Omental fat pad (tissue), 4 donors: ENCODE measurements at places on chromosomes 3 and 15. TPM values are rescaled to one million over a fixed set of nuclear protein-coding genes. Genes with fewer than 3 reads are reported as not detected.

Gene SUSD5
- total RNA-seq = 10.9 TPM

DNA sequence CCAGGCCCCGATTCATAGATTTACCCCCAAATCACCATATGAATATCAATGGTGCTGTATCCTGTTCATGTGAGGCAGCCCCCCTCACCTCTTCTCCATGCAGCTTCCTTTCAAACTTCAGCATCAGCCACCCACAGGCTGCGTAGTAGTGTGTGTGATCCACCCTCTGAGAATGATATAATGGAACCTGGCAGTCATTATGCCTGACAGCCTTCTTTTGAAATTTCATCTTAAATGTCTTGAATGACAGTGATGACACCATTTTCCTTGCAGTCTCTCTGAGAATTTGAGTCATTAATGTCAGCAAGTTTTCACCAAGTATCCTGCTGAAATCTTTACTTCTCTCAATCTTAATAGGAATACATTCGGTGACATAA lies 3.5 kb upstream of the CLRN1 start:
- no peak for DNase-seq

- DNase-seq = no peak
Observed at GRCh38 chr3:173796890-173797289, 399.3 kb downstream of the NLGN1 start.

GRCh38 chr3:26004172-26004571 lies 214.3 kb downstream of the OXSM start:
- no peak for DNase-seq

GRCh38 chr3:60015032-60015705 lies 965.3 kb upstream of the CFAP20DC start:
- no peak for DNase-seq

- DNase-seq = no peak
Observed at GRCh38 chr3:23161896-23162570, 41.1 kb upstream of the UBE2E2 start.

Gene CCR3
- not detected for total RNA-seq

Gene TFG
- total RNA-seq = 108 TPM

GRCh38 chr15:88539441-88539840 lies 7.0 kb downstream of the DET1 start:
- DNase-seq = no peak

- no peak for DNase-seq
Observed at GRCh38 chr3:182323898-182324297, 469.4 kb upstream of the ATP11B start.

Gene AHSG
- total RNA-seq = not detected

Gene DUOXA1
- total RNA-seq = 1.0 TPM

GRCh38 chr3:87503900-87504498 lies 227.6 kb upstream of the POU1F1 start:
- no peak for DNase-seq

GRCh38 chr3:47444103-47444502 lies 31.6 kb downstream of the SCAP start:
- no peak for DNase-seq

DNA sequence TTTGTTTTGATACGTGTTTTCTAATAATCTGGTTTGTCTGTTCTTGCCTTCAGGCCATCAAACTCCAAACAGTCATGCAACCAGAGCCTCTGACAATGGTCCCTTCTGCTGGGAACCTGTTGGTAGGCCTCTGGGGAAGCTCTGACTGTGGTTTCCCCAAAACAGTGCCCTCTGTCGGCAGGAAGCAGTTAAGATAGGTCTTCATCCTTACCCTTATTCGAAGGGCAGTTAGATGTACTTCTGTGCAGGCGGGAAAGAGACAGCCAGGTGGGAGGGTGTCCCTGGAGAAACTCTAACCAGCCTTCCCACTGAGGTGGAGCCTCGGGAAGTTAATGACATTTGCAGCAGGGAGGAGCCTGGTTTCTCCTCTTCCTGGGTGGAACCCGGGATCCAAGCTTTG lies 81.6 kb upstream of the CHMP2B start:
- DNase-seq = no peak

Gene LRRN1
- 4.7 TPM for total RNA-seq

DNA sequence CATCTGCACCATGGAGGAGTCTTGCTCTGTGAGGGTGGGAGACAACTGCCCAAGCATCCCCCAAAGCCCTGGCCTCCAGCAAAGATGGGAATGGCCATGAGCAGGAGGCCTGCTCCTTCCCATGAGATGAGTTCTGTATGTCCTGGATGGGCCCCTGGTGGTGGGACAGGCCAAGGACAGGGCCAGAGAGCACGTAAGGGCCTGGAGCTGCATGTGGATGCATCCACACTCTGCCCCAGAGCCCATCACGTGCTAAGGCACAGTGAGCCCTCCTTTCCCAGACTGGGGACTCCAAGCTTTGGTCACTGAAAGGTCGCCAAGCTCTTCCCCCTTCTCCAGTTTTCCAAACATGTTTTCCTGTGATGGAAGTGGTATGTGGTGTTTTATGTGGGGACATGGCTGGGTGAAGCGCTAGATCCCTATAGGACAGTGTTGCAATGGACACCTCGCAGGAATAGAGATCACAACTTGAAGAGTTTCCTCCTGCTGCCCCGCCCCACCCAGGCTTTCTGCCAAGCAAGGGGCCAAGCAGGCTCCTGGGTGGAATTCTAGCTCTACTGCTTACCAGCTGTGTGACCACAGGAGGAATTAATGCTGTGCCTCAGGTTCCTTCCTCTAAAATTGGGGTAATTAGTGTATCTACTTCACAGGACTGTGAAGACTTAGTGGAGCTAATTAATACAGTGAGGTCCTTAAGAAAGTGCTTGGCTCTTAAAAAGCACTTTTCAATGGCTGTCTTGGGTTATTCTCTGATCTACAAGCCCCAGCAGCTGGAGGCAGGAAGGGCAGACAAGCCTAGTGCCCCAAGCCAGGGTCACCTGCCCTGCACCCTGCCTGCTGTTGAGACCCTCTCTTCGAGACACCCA lies 106.4 kb upstream of the RPL32 start:
- no peak for DNase-seq

GRCh38 chr15:61318301-61318700 lies 89.2 kb upstream of the RORA start:
- no peak for DNase-seq

- no peak for DNase-seq
Observed at GRCh38 chr3:112744825-112745566, 101.7 kb downstream of the CD200R1L start.

GRCh38 chr15:60373327-60373726 lies 24.5 kb downstream of the ANXA2 start:
- no peak for DNase-seq

Gene SLC12A1
- total RNA-seq = not detected

GRCh38 chr3:136932523-136932922 lies 25.3 kb upstream of the IL20RB start:
- DNase-seq = no peak

GRCh38 chr15:99749386-99749785 lies 16.1 kb upstream of the LYSMD4 start:
- DNase-seq = no peak

GRCh38 chr3:141940194-141940776 lies 63.8 kb downstream of the ATP1B3 start:
- DNase-seq = no peak

Gene MAPK6
- total RNA-seq = 20.3 TPM

DNA sequence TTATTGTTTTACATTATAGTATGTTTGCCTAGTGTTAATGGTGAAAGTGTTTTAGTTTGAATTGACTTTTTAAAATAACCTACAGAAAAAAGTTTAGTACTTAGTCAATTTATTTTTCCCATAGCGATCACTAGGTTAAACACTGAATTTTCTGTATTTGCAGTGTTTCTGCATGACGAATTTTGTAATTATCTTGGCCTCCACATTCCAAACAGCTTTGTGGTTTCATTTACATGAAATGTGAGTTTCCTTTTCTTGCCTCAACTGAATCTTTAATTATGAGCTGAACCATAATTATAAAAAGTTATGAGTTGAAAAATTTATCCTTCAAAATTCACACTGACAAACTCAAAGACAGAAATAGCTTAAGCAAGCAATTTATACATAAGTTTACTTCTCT lies 235.5 kb downstream of the CTNNB1 start:
- DNase-seq = no peak
